Stimulated activated CD8-positive, alpha-beta memory T cell treated with anti-CD3 and anti-CD28 coated beads, Interleukin-2, amount 100 ng/mL, for 1 hour (primary cell): ENCODE measurements at places on chromosomes 3 and 15.

DNA sequence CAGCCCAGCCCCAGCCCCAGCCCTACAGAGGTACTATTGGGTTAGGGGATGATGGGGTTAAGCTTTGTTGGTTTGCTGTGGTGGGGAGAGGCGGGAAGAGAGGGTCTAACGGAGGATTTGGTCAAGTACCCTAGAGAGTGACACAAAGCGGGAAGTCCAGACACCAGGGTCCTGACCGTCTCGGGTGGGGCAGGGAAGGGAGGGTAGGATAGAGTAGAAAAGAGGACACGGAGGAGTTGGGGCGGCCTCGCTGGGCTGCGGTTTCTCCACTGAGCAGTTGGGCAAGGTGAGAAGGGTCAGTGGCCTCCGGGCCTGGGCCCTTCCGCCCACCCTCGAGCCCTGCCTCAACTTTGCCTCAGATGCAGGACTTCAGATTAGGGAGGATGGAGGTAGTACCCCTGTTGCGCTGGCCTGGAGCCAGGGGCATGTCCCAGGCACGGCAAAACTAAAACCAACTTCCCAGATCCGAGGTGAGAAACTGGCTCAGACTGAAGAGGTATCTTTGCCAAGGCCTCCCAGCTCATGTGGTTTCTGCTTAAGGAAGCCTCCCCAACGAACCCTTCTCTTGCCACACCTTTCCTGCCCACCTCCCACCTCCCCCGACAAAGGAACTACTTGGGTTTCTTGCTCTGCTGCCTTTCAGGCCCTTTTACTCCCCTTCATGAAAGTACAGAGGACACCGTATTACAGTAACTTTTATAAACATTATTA lies 551 bp downstream of the PML start:
- DNase-seq, result no peak

DNA sequence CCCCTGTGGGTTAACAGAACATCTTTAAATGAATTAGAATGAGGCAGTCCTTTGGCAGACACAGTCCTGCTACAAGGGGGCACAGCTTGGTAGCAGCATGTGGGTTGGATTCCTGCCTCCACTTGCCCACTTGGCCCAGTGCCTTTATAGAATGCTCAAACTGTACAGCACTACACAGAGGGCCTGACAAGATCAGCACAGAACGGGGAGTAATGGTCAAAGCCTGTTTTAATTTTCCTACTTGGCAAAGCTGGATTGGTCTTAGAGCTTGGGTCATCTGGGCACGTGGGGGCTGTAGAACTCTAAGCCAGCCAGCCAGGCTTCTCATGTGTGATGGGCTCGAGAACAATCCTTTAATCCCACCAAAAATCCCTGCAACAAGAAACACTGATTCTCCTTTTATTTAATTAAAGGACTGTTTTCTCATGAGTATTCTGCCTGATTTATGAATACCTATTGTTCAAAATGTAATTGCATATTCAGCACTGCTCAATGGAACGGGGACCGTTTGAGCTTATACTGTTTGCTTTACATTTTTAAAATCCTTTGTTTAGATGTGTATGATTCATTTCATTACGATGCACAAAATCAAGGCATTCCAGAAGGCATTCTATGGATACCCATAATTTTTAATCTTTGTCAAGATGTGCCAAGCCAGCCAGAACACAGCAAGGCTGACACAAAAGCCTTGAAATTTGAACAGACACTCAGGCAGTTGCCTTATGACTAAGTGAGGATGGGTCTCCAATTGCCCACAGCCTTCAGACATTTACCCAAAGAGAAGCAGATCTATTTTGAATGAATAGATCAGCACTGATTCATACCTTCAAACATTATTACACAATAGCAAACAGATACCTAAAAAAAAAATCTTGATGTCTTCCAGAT lies 249.3 kb upstream of the TGFBR2 start:
- DNase-seq, result no peak

DNA sequence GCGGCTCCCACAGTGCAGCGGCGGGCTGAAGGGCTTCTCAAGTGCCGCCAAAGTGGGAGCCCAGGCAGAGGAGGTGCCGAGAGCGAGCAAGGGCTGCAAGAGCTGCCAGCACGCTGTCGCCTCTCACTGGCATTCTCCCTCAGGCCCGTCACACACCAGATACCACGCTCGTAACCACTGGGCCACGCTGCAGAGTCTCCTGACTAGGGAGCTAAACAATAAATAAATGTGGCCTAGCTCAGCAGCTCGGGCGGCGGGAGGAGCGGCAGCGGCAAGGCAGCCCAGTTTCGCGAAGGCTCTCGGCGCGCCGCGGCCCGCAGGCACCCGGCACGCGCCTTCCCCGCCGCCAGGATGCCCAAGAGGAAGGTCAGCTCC lies 55.9 kb upstream of the FAM174B start:
- DNase-seq, result no peak

GRCh38 chr3:133868186-133868585 lies 27.5 kb downstream of the RAB6B start:
- no peak for DNase-seq

GRCh38 chr3:168596175-168596823 lies 500.6 kb upstream of the GOLIM4 start:
- DNase-seq, result no peak

- no peak for DNase-seq
Measured at GRCh38 chr15:47820057-47820746, 102.9 kb downstream of the SEMA6D start.

GRCh38 chr3:187822402-187822801 lies 77.1 kb upstream of the BCL6 start:
- DNase-seq, result no peak

- no peak for DNase-seq
Measured at GRCh38 chr3:122825460-122825859, 30.6 kb downstream of the SLC49A4 start.

GRCh38 chr3:16101295-16102186 lies 72.9 kb upstream of the GALNT15 start:
- DNase-seq, result no peak

DNA sequence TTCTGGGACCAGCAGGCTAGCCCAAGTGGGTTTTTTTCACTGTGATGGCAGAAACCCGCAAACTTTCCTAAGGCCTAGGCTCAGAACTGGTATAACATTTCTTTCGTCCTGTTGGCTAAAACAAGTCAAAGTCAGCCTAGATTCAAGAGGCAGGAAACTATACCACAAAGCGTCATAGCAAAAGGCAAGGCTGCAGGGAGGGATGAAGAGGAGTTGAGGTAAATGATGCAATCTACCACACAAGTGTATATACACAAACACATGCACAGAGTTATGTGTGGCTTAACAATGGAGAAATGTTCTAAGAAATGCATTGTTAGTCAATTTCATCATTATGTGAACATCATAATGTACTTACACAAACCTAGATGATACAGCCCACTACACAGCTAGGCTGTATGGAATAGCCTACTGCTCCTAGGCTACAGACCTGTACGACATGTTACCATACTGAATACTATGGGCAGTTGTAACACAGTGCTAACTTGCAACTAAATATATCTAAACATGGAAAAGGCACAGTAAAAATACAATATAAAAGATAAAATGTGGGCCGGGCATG lies 225.6 kb downstream of the TBL1XR1 start:
- DNase-seq, result no peak

- no peak for DNase-seq
Measured at GRCh38 chr15:66253418-66254088, at the start of gene MEGF11. MEGF11 (minus strand) TSS chr15:66253750; CDS start chr15:66128403, 125,347 bp downstream.

GRCh38 chr3:124207873-124208485 lies 216.1 kb upstream of the ROPN1 start:
- DNase-seq, result no peak

- no peak for DNase-seq
Measured at GRCh38 chr3:179512378-179512777, 50.3 kb upstream of the ACTL6A start.

- DNase-seq, result no peak
Measured at GRCh38 chr3:25458420-25458814, 30.4 kb downstream of the RARB start.

- no peak for DNase-seq
Measured at GRCh38 chr15:56528136-56528535, 63.2 kb upstream of the MNS1 start.
